ENCODE measurements at places on chromosomes 12 and 14.

GRCh38 chr12:104427547-104427938, 29.2 kb upstream of the CHST11 start:
- DNase-seq: no peak

DNA sequence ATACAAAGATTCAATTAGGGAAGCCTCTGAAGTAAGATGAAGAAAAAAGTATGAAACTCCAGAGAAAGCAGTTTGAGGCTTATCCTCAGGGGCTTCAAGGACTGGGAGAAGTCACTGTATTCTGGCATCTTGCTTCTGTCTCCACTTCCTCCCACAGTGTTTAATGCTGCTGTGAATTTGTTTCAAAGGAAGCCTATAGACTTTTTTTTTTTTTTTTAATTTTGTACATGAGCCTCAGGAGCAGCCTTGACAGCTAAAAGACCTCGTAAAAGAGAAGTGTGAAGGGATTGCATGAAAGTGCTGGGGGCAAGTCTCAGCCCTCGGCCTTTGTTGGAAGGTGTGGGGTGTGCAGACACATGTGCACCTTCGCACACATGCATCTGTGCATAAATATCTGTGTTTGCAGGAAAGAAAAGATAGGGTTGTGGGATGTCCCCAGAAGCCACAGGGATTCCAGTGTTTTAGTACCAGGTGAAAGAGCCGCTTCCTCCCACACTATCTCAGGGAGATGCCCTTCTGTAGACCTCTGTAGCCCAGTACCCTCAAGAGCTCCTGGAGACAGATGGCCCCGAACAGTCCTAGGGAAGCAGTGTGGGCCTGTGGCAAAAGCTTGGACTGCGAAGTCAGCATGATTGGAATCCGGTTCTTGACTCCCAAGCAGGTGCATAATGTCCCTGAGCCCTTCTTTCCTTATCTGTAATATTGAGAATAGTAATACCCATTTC, 193.5 kb upstream of the BCL2L14 start:
- DNase-seq: no peak

DNA sequence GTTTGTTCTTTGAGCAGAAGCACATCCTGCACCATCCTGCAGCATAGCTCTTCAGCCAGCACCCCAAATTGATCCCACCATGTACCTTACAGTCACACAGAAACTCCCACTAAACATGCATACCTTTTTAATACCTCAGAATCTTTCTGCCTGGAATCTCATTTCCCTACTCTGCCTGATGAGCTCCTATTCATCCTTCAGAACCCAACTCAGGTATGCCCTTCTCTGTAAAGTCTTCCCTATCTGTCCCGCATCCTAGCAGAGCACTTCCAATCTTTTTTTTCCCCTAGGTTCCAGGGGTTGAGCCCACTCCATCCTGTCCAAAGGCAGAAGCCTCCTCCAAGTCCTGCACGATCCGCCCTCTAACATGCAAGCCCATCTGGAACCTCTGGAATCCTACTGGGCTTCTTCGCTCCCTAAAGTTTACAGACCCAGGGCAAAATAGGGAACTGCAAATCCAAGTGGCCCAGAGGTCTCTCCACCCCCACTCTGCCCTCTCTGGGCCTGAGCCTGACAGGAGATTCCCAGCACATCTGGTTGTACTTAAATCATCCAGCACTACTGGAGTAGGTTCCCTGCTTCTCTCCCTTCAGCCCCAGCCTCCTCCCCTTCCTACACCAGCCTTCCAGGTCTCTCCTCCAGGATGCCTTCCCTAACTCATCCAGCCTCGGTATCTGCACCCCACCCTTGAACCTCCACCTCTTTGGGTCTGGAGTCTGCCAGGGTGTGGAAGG, 4.1 kb upstream of the FIGNL2 start:
- no peak for DNase-seq

GRCh38 chr12:100608776-100609175, 35.3 kb downstream of the GAS2L3 start:
- no peak for DNase-seq

DNA sequence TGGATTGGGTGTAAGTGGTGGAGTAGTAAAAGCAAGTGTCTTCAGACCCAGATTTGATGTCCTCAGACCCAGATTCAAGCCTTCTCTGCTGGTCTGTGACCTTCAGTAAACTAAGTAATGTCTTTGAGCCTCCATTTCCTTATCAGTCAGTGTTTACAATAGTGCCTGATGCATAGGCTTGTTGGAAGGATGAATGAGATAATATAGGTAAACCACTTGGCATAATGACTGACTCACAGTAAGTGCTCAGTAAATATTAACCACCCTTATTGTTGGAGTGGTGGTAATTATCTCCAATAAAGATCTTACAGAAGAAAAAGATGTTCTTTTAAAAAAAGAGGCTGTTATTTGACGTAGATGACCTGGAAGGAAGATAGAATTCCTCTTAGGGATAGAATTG, 86.2 kb downstream of the IGF1 start:
- DNase-seq: no peak

- no peak for DNase-seq
These were observed 59.5 kb upstream of the FUT8 start for GRCh38 chr14:65352964-65353530.

GRCh38 chr14:24938593-24938992, 111.4 kb downstream of the STXBP6 start:
- DNase-seq: peak; percentile 14

All from mesendoderm (in vitro differentiated cells).